ENCODE measurements at places on chromosomes 16 and 17.

- no peak for DNase-seq
These were observed 23.7 kb downstream of the NUDT7 start for GRCh38 chr16:77745972-77746371.

GRCh38 chr16:54176376-54176901 is 110.1 kb downstream of the IRX3 start:
- DNase-seq, result no peak

DNA sequence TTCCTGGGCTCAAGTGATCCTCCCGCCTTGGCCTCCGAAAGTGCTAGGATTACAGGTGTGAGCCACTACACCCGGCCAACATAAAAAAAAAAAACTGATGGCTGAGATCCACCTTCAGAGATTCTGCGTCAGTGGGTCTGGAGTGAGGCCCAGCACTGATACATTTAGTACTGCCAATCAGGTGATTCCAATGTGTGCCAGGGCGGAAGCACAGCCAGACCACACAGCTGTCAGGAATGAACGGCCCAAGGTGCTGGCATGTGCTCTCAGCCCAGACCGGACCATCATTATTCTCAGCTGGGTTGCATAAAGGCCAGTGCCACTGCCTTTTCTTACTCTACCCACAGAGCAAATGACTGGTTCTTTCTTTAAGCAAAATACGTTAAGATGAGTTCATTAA is 1.2 kb upstream of the BCO1 start:
- DNase-seq, result no peak

- no peak for DNase-seq
These were observed 23.8 kb downstream of the COTL1 start for GRCh38 chr16:84593825-84594724.

DNA sequence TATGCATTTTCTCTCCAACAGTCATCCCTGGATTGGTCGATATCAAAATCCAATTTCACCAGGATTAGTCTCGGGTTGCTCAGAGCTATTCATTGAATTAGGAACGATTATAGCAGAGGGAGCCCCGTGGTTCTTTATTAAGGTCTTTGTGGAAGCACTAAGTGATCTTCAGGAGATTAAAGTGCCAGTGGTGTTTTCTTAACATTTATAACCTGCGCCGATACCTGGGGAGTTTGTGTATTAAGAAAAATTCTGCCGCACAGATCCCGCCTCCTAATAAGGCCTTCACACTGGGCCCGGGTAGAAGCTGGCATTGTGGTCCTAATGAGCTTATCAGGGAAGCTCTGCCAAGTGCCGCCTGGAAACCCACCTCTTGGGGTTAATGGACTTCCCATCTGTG is 238.7 kb downstream of the RBFOX1 start:
- no peak for DNase-seq

DNA sequence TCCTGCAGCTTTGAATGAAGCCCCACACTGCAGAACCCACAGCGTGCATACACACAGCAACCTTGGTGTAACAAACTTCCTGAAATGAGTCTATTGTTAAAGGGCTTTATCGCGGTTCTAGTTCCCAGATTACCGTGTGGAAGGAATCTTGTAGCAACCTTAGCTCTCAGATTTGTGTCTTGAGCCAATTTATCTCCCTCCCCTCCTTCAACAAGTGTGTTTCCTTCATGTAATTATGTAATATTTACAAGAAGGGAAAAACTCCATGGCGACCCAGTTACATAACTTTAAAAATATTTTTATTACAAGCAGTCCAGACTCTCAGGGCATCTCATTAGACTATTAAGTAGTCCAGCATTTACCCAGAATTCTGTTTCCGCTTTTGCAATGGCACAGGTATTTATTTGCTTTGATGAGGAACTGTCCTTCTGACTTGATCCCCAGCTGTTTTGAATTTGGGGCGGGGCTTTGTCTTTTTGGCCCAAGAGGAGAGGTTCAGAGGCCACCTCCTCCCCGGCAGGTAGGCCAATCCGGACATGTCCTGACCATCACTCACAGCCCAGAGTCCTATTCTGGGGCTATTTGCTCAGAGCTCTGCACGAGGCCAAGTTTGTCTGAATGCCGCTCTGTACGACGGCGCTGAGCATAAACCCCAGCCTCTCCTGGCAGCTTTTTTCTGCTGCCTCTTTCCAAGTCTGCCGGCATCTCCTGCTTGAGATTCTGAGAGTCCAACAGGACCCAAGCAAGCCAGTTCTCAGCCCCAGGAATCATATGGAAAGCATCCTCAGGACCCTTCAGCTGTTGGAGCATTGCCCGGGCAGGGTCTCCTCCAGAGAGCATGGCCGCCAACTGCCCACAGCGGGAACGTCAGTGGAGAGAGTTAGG is 35.6 kb downstream of the CLEC16A start:
- DNase-seq, result no peak

DNA sequence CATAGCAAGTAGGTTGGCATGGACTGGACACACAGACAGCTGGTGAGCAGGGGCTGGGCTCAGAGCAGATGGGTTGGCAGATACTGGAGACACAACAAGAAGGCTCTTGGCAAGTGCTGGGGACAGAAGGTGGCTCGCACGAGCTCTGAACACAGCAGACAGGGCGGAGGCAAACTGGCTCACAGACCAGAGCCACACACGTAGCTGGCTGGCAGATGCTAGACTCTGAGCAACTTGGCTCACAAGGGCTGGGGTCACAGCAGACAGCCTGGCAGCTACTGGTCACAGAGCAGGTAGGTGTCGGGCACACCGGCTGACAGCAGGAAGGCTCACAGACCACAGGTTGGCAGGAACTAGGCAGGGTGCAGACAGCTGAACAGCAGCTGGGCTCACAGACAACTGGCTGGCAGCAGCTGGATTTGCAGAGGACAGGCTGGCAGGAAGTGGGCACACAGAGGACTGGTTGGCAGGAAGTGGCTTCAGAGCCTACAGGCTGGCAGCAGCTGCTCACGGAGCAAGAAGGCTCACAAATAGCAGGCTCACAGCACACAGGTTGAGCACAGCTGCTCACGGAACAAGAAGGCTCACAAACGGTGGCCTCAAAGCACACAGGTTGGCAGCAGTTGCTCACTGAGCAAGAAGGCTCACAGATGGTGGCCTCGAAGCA is 725 bp downstream of the KRTAP16-1 start:
- no peak for DNase-seq

GRCh38 chr16:19210968-19211367 is 42.9 kb downstream of the SYT17 start:
- DNase-seq, result no peak

GRCh38 chr17:5344914-5345313 is 62.8 kb downstream of the RABEP1 start:
- DNase-seq, result no peak

- no peak for DNase-seq
These were observed 7.6 kb downstream of the NOL11 start for GRCh38 chr17:67725373-67725791.

DNA sequence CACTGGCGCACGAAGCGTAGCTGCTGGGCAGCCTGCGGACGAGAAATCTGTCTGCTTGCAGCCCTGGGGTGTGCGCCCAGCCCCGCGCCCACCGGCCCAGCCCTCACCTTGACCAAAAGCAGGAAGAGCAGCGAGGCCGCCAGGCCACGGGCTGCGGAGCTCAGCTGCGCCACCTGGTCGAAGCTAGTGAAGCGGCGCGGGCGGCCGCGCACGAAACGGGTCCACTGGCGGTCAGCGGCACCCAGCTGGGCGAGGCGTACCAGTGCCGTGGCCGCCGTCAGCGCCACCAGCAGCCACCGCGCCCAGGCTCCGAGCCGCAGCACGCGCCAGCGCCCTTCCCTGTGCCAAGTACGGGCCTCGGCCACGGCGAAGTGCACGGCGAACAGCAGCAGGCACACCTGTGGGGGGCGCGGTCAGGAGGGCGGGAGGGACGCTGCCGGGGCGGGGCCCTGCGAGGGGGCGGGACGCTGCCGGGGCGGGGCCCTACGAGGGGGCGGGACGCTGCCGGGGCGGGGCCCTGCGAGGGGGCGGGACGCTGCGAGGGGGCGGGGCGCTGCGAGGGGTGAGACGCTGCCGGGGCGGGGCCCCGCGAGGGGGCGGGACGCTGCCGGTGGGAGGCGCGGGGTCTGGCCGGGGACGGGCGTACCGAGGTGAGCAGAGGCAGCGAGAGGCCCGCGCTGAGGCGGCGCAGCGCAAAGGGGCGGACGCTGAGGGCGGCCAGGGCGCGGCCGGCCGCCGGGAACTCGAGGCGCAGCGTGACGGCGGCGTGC is 43.2 kb downstream of the TSC2 start:
- peak; percentile 49 for DNase-seq

DNA sequence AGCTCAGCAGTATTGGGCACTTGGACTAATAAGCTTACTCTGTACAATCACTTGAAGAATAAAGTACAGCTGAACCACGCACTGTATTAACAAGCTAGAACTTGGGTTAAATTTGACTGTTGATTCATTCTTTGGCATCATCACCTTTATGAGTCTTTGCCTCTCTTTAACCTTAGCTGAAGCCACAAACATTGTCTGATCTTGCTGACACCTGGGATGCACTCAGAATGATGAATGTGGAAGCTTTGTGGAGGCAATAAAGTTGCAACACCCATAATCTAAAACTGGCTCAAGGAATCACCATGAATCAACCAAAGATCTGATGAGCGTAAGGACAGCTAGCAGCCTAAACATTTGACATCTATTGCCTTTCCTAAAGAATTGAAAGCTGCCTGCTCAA is 590.6 kb upstream of the SOX9 start:
- DNase-seq, result peak; percentile 13

DNA sequence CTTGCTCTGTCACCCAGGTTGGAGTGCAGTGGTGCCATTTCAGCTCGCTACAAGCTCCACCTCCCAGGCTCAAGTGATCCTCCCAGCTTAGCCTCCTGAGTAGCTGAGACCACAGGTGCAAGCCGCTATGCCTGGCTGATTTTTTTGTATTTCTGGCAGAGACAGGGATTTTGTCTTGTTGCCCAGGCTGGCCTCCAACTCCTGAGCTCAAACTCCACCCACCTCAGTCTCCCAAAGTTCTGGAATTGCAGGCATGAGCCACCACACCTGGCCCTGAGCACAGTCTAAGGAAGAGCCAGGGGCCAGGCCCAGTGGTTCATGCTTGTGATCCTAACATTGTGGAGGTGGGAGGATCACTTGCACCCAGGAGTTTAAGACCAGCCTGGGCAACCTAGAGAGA is 21.8 kb upstream of the BCO1 start:
- DNase-seq, result no peak

GRCh38 chr16:87464691-87465300 is 28.0 kb downstream of the ZCCHC14 start:
- DNase-seq, result peak; percentile 33

- DNase-seq, result no peak
These were observed 106.6 kb downstream of the AMFR start for GRCh38 chr16:56318827-56319140.

DNA sequence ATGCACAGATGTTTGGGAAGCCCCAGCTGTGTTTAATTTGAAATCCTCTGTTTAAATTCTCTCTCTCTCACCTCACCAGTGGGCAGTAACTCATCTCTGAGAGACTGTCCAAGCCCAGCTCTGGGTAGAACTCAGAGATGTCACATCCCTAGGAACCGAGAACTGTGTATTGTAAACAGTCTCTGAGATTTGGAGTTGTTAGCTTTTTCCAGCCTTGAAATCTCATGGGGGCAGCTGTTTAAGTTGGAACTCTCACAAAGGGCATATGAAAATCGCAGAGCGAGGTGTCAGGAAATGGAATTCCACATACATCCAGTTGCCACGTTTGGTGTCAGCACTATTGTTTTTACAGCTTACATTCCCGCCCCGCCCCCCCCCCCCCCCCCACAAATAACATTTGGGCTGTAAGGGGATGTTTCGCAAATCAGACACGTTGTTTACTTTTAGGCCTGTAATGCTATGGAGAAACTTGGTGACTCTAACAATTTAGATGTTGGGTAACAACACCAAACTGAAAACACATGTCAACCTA is 34.3 kb downstream of the VPS35L start:
- DNase-seq, result peak; percentile 69

GRCh38 chr16:81680444-81681275 is 98.4 kb upstream of the PLCG2 start:
- DNase-seq, result no peak

DNA sequence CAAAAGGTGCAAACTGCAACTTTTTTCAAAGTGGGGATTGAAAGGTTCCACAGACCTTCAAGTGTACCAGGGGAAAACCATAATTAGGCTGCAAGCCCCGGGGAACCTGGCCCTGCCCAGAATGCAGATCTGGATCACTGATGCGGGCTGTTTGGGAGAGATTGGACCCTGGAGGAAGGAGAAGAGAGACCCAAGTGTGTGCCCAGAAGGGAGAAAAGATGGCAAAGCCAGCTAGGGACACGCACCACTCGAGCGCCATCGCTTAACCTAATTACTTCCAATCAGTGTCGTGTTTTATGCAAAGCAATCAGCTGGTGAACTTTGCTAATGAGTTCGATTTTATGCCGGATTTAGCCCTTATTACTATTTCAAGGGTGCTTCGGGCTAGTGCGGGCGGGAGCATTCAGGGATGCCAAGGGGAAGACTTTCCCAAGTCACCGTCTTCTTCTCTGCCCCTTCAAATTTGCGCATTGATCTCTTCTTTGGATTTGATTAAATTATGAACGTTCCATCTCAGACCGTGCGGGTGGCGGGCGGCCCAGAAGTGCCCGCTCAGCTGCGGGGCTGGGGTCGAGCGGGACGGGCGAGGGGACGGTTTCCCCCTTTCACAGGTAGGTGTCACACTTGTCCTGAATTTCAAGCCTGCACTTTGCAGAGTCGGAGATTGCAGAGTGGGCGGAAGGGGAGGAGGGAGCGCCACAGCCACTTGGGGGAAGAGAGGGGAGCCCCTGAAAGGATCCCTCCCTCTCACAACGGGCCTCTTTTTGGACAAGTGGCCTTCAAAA is 4.0 kb downstream of the IRX5 start:
- DNase-seq, result no peak

Data from fibroblast of skin of left biceps (primary cell).